ENCODE measurements at places on chromosomes 6 and 20.

DNA sequence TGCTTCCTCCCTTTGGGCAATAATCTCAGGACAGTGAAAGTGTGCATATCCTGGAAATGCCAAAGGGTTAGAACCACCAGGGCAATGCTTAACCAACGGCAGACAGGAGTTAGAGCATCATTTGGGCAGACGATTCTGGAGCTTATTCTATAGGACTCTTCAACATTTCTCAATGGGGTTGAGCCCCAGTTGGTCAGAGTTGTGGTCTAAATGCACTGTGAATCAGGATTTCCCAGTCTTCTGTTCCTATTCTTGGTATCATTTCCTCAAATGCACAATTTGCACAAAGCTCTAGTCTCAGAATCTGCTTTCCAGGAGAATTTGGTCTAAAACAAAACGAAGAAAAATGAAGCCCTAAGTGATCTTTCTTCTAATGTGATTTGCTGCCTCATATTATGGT is 389.6 kb upstream of the JAG1 start:
- no peak for DNase-seq

DNA sequence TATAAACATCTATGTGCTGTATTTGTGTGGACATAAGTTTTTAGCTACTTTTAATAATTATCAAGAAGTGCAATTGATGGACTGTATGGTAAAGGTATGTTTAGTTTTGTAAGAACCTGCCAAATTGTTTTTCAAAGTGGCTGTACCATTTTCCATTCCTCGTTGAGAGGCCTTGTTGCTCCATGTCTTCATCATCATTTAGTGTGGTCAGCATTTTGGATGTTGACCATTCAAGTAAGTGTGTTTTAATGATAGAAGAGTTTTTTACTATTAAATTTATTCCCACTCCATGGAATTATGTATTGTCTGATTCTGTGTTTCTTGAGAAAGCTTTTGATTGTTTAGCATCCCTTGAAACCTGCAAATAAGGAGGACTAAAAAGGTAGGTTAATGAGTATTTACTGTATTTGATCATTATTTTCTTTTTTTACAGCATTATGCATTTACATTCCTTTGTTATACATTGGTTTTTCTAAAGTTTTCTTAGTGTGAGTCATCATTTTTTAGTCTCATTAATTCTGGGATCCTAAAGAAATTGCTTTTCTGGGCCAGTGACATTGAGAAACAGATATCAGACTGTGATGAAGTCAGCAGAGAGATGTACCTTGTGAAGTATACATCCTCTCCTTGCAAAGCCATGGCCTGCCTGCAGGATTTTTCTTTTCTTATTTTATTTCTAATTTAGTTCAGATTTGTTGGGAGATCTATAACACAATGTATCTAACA is 312.8 kb upstream of the PTCHD4 start:
- DNase-seq = no peak

- DNase-seq = no peak
These were observed 14.0 kb downstream of the GATA5 start for GRCh38 chr20:62461834-62462233.

GRCh38 chr6:72238900-72239299 is 352.6 kb downstream of the RIMS1 start:
- no peak for DNase-seq

GRCh38 chr6:64233746-64234145 is 598.1 kb downstream of the PHF3 start:
- no peak for DNase-seq

- no peak for DNase-seq
These were observed 3.2 kb downstream of the USP45 start for GRCh38 chr6:99512033-99512432.

DNA sequence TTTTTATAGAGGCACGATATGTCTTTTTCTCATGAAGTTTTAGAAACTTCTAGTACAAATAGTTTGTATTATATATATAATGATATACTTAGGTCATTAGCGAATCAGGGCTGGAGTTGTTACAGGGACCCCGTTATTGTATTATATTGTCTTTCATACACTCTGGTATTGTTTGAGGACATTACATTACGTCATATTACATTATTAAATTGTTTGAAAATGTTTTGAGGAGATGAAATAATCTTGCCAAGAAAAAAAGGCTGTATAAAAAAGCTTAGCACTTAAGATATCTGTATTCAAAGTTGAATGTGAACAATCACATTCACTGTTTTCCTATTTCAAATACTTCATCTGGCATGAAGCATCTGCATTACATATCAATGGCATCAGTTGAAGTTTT is 239.6 kb upstream of the ASCC3 start:
- DNase-seq = no peak

DNA sequence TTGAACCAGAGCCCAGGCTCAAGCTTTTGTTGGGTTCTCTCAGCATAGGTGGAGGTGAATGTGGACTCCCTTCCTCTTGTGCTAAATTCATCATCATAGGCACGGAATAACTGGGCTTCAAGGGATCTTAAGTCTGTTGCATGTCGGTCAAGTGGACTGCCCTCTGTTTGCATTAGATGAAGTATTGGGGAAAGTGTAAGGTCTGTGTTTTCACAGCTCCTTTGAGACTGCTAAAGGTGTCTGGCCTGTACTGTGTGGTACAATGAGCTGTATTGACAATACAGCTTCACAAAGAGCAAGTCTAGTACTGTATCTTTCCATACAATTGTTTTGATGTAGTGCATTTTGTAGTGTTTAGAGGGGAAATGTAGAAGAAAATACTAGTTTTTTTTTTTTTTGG is 34.3 kb upstream of the TULP4 start:
- no peak for DNase-seq

- no peak for DNase-seq
These were observed 284.0 kb upstream of the RUNX2 start for GRCh38 chr6:45044086-45044485.

- DNase-seq = no peak
These were observed 40.9 kb downstream of the ZFP64 start for GRCh38 chr20:52150440-52151258.

- no peak for DNase-seq
These were observed 103.8 kb upstream of the SYNDIG1 start for GRCh38 chr20:24365670-24366069.

DNA sequence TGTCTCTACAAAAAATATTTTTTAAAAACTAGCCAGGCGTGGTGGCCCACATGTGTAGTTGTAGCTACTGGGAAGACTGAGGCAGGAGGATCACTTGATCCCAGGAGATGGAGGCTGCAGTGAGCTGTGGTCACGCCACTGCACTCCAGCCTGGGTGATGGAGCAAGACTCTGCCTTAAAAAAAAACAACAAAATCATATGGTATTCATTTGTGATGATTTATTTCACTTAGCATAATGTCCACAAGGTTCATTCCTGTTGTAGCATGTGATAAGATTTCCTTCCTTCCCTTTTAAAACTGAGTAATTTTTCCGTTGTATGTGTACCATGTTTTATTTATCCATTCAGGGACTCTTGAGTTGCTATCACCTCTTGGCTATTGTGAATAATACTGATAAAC is 26.2 kb downstream of the TMEM170B start:
- no peak for DNase-seq

DNA sequence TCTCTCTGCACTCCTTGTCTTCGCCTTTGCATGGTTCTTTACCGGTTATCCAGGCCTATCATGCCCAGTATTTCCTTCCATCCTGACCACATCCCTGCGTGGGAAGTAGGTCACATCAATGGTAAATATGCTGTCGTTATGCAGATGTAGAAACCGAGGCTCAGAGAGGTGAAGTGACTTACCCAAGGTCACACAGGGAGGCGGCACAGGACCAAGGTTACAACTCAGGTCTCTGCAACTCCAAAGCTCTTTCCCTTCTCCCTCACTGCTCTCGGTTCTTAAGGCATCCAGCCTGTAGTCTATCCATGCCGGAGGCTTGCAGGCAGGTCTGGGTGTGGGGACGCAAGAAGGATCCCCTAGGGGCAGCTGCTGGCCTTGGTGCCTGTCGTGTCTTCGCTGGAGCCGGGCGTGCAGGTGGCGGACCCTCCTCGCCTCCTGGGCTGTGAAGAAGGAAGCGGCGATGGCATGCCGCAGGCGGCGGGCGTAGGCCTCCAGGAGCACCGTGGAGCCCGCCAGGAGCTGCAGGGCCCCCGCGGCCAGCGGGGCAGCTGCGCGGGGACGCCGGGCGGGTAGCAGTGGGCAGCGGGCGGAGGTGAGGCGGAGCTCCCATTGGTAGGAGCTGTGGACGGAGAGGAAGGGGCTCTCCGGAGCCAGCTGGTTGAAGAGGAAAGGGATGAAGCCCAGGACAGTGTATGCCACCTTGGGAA is 9.1 kb downstream of the OCSTAMP start:
- DNase-seq = no peak

DNA sequence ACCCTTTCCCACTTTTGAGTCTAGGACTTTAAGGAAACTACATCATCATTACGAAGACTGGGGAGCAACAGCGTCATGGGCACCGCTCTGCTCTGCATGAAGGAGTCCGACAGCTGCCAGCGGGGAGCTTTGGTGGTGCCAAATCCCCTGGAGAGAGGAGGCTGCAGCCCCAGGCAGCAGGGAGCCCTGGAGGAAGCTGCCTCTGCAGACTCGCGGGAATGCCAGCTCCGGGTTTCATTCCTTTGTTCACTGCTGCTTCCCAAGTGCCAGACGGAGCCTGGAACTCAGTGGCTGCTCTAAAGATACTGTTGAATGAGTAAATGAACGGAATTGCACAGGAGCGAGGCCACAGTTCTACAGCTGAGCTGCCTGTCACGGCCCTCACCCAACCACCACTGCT is 196.5 kb upstream of the THBS2 start:
- no peak for DNase-seq

GRCh38 chr6:133184798-133185372 is 56.3 kb upstream of the EYA4 start:
- DNase-seq = no peak

DNA sequence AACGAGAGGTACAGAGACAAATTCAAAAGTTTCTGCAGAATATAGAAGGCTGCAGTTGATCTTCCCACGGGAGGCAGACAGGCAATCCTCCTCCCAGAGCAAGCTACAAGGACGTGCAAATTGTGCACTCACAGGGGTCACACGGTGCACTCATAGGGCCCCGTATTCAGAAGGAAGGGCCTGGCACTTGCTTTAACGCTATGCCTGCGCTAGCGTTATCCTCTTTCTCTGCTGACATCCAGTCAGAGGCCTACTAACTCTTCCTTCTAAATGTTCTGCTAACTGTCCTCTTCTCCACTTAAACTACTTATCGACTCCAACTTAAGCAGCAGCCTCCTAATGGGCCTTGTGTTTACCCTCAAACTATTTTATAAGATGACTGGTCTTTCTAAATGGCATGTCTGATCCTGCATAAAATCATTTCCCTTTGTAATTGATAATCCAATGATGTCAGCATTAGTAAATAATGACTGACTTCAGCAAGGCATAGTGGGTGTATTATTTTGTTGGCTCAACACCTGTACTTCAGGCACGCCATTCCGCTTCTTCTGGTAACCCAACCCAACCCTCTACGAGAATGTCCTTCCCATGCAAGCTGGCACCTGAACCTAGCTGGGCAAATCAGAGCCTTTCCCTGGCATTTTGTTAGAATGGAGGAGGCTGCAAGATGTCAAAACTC is 2.2 kb downstream of the IFNGR1 start:
- no peak for DNase-seq

DNA sequence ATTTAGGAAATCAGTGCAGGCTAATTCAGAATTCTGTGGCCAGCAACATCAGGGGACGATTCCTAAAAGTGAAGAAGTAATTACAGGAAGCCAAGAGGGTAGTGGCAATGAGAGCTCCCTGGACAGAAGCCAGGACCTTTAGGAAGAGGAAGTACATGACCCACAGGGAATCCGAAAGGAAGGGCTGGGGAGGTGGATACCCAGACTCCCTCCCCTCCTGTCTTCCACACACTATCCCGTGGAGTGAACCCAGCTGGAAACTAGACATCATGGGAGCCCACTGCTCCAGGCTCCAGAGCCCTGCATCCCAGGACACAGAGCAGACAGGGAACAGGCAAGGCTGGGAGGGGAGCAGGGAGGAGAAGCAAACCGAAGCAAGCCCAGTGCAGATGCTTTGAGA is 83.0 kb downstream of the SNX5 start:
- no peak for DNase-seq

DNA sequence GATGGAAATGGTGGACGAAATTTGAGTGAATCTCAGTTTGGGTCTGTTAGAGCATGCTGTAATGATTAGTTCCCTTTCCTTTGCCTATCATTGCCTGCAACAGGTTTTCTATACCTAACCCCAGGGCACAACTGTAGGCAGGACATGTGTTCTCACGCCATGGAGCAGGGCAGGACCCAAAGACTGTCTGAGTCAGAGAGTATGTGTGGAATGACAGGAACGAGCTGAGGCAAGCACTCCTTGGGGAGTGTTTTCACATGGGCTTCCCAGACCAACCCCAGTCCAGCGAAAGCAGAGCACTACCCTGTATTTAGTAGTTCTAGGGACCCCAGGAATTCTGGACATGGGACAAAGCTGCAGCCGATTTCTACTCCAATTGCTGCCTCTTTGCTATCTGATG is 234.2 kb downstream of the HACE1 start:
- DNase-seq = no peak

GRCh38 chr6:16205377-16206144 is 32.8 kb upstream of the GMPR start:
- DNase-seq = no peak

- no peak for DNase-seq
These were observed 44.1 kb downstream of the SAMD3 start for GRCh38 chr6:130178692-130179091.

- DNase-seq = no peak
These were observed 26.3 kb downstream of the PRSS16 start for GRCh38 chr6:27273783-27274182.

DNA sequence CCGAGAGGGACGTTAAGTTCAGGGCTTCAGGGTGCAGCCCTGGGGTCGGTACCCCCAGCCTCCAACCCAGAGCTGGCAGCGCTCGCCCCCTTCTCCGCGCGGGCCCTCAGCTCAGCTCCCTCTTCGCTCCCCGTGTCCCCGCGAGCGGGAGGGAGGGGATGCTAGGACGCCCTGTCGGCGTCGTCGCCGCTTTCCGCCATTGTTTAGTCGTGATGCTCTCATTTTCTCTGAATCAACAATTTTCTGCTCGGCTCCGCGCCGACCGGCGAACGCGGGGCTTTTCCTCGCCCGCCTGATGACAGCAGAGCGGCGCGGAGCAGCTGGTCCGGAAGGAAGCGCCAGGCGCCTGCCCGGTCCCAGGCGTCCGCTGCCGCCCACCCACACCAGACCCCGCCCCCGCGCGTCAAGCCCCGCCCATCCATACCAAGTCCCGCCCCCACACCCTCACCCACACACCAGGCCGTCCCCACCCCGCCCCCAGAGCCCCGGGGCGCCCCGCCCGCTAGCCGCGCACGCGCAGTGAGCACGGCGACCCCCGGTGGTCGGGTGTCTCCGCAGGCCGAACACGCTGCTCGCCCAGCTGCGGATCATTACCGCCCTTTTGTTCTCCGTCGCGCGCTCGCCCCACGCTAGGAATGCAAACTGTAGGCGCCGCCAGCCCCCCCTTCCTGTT is 50.1 kb upstream of the SLC32A1 start:
- peak; percentile 57 for DNase-seq

GRCh38 chr6:21598674-21599023 is 5.1 kb downstream of the SOX4 start:
- DNase-seq = no peak

Measured in right cardiac atrium (tissue), 5 donors.